ENCODE measurements at places on chromosomes 11 and 22.

GRCh38 chr22:19691721-19692341 lies 22.5 kb upstream of the SEPTIN5 start:
- no peak for DNase-seq

DNA sequence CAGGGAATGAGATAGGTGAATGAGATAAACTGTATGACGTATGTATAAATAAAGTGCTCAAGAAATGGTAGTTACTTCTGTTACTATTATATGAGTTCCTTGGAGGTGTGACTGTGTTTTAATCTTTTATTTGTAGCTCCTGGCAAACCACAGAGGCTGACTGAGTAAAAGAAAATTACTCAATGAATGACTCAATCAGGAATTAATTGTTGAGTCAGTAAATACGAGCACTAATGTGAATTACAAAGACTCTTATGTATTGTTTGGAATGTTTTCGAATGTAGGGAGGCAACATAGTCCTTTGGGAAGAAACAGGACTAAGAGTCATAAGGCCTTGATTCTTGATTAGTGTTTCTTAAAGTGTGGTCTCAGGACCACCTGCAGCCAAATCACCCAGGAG lies 51.1 kb upstream of the BLID start:
- no peak for DNase-seq

DNA sequence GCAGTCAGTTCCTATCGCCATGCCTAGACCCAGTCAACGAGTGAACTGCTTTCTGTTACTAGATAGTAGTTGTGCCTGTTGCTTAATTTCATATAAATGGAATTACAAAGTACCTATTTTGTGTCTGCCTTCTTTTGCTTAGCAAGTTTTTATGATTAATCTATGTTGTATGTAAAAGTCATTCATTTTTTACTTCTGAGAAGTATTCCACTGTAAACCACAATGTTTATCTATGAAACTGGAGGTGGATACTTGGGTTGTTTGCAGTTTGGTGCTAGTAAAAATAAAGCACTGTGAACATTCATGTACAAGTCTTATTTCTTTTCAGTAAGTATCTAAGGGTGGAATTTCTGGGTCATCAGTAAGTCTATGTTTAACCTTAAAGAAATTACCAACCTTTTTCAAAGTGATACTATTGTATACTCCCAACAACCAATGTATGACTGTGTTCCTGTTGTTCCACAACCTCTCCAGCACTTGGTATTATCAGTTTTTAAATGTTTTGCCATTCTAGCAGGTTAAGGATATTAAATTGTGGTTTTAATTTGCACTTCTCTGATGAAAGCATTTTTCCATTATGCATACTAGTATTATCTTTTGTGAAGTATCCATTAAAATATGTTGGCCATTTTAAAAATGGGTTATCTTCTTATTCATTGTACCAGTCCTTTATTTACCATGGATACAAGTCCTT lies 68.2 kb downstream of the DNAJC24 start:
- DNase-seq = no peak

- DNase-seq = no peak
These were observed 17.6 kb downstream of the SLC22A12 start for GRCh38 chr11:64608636-64609035.

GRCh38 chr22:27531782-27532530 lies 269.6 kb downstream of the MN1 start:
- no peak for DNase-seq

DNA sequence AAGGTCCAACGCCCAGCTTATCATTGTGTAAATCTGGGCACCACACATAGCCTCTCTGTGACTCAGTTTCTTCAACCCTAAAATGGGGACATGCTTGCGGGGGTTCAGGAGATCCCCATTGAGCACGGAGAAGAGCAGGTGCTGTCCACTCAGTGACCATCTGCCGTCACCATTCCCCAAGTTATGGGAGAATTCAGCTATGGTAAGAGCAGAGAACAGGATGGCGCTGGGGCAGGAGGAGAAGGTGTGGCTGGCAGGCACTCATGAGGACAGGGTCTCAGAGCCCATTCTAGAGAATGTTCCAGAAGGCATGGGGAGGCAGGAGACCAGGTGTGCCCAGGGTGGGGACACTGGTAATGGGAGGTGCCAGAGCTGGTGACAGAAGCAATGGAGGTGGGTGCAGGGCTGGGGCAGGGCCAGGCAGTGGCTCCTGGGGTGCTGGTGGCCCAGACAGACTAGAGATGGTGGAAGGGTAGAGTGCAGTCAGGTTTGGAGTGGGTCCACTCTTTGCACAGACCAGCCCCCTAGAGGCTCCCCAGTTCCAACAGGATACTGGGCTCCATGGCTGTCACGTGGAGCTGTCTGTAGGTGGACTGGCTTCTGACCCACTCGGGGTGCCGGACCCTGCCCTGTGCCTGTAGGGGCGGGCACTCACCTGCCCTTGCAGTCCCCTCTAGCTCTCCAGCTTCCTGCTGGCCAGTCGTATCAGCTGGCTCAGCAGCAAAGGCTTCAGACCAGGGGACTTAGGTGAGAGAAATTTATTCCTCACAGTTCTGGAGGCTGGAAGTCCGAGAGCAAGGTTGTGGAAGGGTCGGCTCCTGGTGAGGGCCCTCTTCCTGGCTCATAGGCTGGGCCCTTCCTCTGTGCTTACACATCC lies 84.7 kb downstream of the CDKN1C start:
- DNase-seq = no peak

DNA sequence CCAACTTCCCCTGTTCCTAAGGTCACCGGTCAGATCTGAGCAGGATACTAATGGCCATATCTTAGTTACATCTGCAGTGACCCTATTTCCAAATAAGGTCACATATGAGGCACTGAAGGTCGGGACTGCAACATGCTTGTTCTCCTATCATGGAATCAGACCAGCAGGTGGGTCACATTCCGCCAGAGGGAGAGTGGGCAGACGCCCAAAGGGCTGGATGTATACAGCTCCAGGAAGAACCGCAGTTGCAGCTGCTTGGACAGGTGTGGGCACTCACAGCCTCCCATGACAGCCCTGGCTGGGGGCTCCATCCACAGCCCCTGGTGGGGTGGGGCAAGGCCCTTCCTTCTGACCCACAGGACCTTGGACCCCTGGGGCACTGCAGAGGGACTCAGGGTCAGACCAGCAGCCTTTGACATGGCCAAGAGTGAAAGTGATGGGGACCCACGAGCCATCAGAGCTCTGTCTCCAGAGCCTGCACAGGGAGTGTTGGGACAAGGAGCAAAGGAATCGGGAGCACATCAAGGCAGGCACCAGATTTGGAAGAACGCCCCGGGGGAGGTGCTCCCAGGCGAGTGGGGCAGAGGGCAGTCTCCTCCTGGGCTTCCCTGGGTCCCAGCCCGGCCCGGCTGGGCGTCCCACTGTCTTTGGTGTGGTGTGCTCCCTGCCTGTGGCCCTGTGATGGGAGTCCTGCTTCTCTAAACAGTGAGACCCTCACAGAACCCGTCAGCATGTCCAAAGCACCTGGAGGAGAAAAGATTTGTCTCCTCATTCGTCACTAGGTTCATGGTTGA lies 13.3 kb upstream of the CD81 start:
- DNase-seq = no peak

- no peak for DNase-seq
These were observed 9.8 kb downstream of the SCN4B start for GRCh38 chr11:118142809-118143208.

GRCh38 chr11:1197431-1197885 lies 25.4 kb upstream of the MUC5B start:
- no peak for DNase-seq

DNA sequence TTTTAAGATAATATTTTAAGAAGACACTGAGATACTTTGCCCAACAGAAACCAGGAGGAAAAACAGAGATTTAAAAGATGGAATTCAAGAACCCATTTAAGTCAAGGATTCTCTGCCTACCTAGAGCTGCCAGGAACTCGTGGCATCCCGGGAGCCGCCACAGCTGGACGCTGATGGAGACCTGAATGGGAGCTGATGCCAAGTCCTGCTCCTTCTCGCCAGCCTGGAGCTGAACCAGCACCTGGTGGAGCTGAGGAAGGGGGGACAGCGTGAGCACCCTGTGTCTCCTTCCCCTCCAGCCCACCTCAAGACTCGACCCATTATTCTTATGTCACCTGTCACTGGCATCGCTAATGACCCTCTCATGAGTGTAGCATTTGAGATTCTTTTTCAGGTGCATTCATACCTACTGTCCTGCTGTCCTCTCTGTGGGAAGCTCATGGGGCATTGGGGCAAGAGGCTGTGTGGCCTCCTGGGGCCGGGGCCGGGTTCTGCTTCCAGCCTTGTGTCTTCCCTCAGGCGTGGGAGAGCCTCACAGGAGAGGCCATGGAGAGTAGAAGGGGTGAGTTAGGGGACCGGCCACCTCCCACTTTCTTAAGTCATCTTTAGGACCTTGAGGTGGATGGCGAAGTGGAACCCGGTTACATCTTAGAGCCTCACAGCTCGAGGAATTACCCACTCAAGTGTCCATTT lies 70.8 kb upstream of the PITPNB start:
- no peak for DNase-seq

DNA sequence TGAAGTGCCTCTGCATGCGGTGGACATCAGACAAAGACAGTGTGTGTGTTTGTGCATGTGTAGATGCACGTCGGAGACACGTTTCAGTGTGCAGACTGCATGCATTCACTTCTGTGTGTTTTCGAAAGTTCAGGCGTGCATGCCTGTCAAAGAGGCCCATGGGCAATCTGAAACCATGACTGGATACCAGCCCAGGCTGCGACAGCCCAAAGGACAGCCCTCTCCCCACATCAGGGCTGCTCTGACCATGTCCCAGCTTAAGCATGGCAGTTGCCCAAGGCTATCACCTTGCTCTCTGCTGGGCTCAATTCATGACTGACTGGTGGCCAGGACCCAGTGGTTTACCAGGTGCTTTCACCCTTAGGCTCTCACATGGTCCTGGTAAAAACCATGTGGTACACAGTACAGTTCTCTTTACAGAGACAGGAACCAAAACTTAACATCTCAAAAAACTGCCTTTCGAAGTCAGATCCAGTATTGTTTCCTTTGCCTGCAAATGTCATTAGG lies 423.7 kb upstream of the CADM1 start:
- DNase-seq = no peak

DNA sequence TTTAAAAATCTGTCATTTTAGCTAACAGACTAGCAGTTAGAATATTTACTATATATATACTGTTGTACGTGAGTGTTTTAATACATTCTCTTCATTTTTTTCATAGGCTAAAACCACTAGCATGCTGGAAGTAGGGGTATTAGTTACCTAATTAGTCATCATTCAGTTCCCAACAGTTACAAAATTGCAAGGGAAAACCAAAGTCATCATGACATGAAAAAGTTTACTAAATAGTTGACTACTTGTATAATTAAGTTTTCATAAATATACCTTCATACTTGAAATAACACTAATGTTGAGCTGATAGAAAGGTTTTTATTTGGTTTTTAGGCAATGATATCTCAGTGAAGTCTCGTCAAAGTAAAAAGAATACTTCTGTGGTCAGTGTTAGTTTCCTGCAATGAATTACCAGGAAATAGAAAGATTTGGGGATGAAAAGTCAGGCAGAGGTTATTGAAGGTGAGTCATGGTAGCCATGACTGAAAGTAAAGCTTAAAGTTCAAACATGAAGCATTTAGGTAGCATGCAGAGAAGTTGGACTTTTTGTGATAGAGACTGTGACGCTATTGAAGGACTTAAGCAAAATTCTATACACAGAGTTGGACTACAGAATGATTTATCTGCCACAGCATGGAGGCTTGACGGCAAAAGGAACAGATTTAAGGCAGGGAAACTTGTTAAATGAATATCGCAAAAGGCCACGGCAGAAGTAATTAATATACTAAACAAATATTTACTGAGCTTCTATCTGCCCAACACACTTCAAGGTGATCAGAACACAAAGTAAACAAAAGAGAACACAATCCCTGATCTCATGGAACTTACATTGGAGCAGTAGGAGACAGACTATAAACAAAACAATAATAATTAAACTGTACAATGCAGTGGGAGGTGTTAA lies 828.1 kb upstream of the FAT3 start:
- DNase-seq = no peak

DNA sequence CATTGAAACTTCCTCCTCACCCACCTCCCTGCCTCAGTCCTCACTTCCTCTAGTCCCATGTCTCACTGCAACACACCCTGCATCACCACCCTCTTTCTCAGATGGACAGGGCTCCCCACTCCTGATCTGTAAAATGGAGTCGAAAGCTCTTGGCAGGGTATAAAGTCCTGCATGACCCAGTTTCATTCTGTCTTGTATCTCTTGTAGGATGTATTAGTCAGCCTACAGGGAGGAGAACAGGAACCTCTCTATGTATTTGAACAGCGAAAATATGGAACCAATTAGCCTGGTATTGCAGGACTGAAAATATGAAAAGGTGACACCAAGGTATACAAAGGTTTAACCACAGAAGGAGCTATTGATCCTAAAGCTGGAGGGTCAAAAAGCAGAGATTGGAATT lies 156.9 kb upstream of the SNX19 start:
- no peak for DNase-seq

GRCh38 chr11:4059424-4059823 lies 35.2 kb upstream of the RRM1 start:
- no peak for DNase-seq

DNA sequence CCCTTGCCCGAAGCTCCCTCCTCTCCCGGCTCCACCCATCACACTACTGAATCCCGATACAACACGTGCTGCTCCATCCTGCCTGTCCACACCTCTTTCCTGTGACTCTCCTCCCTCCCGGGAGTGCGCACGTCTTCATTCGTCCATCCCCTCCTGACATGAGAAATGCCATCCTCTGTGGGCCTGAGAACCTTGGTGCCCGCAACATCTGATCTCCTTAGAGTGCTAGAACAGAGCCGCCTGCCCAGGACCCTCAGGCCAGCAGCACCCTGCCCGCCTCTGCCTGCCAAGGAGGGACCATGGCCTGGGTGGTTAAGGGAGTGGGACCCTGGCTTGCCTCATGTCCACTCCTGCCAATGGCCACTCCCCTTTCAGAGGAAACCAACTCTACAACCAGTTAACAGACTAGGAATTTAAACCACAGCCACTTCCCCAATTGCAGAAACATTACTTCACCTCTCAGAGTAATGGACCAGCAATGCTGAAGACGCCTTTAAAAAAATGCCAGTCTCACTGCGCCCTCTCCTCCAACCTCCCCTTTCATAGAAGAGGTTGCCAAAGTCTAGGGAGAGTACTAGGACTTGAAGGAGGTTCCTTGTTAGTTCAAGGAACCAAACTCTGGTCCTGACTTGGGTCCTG lies 466.3 kb downstream of the OPCML start:
- no peak for DNase-seq

GRCh38 chr11:24386546-24387397 lies 110.1 kb upstream of the LUZP2 start:
- no peak for DNase-seq

DNA sequence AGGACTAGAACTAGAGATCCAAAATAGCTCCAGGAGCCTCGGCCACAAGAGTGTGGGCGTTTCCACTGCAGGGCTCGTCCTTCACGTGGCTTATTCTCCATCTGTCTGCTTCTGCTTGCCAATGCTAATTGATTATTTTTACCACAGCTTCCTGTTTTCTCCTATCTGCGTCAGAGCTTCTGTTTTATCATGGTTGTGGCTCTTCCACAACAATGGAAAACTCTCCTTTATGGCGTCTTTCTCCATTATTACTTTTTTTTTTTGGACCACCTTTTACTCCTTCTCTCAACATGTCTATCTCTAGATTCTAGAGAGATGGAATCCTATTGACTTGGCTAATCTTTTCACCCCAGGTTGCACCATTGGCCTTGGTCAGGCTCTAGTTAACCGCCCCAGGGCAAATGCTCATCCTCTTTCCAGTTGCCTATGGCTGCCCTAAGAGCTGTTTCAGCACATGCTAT lies 25.9 kb downstream of the CAT start:
- no peak for DNase-seq

Measured in activated CD4-positive, CD25-positive, alpha-beta regulatory T cell treated with anti-CD3 and anti-CD28 coated beads, Interleukin-2, amount 50 U/mL, for 16 hours (primary cell).